Effector CD4-positive, alpha-beta T cell (primary cell): ENCODE measurements at places on chromosomes 6 and 20.

DNA sequence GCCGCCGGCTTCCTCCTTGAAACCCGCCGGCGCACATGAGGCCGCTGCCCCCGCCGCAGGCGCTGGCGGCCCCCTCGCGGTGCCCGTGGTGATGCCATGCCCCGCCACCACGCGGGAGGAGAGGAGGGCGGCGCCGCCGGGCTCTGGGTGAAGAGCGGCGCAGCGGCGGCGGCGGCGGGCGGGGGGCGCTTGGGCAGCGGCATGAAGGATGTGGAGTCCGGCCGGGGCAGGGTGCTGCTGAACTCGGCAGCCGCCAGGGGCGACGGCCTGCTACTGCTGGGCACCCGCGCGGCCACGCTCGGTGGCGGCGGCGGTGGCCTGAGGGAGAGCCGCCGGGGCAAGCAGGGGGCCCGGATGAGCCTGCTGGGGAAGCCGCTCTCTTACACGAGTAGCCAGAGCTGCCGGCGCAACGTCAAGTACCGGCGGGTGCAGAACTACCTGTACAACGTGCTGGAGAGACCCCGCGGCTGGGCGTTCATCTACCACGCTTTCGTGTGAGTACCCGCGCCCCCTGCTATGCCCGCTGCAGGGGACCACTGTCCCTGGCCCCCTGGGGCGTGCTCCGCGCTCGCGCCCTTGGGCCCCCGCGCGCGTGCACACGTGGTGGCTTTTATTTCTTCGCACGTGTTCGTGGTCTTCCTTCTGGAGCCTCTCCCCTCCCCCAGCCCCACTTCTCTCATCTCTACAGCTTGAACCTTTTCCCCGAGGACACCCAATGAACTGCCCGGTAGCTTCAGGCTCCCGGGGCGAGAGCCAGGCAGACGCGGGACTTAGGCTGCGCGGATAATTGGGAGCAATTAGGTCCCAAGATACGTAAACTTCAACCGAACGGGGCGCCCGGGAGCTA lies 453 bp downstream of the KCNQ5 start:
- peak; percentile 32 for DNase-seq

DNA sequence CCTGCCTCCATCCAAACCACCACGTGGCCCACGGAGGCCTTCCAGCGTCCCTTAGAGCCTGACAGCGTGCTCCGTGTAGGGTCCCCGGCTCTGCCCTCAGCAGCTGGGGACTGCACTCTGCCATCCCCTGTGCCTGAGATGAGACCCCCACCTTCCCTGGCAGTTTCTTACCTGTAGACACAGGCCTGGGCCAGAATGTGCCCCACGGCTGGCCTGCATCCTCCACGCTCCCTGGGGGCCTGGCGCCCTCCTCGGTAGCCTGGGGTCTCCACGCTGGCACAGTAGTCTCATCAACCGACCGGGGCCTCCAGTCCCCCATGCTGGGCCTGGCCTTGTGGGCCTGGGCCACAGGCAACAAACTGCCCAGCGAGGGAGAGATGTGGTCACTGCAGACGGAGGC lies 9.6 kb downstream of the DACT2 start:
- no peak for DNase-seq

GRCh38 chr6:47152666-47153403 lies 110.7 kb upstream of the ADGRF1 start:
- no peak for DNase-seq

DNA sequence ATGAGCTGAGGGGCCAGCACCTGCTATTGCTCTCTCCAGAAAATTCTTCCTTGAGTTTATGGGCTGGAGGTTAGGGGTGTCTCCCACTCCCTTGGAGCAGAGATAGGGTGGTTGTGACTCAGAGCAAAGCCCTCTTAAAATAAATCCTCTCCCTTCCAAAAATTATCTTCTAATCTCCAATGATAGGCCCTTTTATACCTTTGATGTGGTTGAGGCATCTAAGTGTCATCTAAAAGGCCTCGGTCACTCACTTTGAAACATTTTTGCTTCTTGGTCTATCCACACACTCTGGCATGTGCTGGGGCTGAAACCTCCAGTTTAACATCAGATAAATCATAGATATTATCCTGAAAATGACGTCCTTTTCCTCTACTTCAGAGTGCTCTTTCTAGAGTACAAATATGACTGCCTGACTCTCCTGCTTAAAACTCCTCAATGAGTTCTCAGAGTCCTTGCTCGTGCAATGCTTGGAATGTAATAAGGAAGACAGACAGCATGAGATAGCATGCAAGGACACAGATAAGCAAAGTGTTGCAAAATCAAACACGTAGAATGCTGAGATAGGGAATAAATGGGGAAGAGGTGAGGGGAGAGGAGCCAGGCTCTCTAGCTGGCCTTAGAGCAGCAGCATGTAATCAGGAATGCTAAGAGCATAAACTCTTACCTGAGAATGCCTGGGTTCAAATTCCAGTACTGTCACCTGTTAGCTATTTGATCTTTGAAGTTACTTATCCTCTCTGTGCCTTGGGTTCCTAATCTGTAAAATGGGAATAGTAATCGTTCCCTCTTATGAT lies 374.1 kb upstream of the CITED2 start:
- DNase-seq: no peak

- no peak for DNase-seq
Measured at GRCh38 chr6:116406678-116407345, 36.1 kb downstream of the DSE start.

GRCh38 chr6:118705544-118706491 lies 54.4 kb upstream of the CEP85L start:
- DNase-seq: no peak

DNA sequence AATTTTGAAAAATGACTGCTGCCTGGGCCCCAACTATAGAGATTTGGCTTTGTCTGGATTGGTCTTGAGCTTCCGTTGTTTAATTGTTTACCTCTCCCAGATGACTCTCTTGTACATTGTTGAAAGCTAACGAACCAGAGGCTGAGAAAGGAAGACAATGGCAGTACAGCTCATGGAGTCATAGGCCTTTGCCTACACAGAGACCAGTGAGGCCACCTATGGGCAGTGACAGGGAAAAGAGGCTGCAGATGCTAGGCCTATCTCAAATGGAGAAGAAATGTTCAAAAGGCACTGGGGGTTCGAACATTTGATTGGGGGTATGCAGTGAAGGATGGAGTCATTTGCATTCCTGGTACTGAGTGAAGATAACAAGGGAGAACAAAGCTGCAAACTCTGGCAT lies 29.1 kb downstream of the OPN5 start:
- no peak for DNase-seq

DNA sequence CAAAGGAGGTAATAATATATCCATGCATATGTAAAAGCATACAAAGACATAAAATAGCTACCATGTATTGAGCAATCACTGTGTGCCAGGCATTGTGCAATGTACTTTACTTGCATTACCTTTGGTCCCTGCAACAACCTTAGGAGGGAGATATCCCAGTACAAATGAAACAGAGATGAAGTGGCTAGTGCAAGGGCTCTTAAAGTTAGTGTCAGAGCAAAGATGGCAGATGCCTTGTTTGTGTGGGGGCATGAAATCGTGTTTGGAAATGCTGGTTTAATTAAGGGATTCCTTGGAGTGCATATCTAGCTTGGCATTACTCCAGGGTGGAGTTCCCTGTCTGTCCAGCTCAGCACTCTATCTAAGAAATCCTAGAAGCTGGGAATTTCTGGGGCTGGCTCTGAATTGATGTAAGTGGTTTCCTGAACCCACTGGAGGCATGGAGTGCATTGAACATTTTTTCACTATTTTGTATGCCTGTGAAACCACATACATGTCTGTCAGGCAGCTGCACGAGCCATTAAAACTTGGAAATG lies 9.8 kb downstream of the PAQR8 start:
- no peak for DNase-seq

GRCh38 chr6:50785921-50786320 lies 32.8 kb upstream of the TFAP2B start:
- DNase-seq: no peak
